ENCODE measurements at places on chromosomes 2 and 18. TPM values are rescaled to one million over a fixed set of nuclear protein-coding genes. Genes with fewer than 3 reads are reported as not detected.

DNA sequence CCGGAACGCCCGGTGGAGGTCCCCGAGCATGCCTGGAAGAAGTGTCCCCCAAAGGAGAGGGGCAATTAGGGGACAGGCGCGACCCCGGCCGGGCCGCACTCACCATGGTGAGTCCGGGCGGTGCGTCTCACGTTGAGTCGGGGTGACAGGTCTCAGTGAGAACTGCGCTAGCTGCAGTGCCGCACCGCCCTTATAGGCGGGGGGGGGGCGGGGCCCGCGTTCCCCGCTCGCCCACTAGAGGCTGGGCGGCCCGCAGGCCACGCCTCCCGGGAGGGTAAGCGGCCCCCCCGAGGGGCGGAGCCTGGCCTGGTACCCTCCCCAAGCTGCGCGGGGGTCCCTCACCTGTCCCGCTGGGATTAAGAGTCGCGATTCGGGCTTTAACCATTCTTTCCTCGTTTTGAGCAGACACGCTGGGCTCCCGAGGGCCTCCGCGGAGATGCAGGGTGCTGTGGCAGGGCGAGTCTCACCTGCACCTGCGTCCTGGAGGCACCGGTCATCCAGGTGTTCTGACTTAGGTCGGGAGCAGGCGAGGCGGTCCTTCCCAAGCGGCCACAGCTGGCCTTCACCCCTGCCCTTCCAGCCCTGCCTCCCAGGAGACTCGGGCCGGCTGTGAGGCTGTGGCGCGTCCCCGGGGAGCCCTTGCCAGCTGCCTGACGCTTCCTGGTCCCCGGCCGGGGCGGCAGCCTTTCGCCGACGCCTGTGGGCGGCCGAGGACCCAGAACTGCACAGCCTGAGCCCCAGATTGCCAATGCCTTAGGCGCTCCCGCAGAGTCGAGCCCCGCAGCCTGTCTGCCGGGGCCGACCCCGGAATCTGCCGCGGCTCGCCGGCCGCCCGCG is at the start of gene TUBA4A:
Gene TUBA4A, minus strand, starts transcription at position 166 of the 837 bp plus-strand sequence. Its CDS starts 60 bp downstream, at position 106.
- peak; percentile 92 for DNase-seq

- no peak for DNase-seq
These were observed 120.6 kb upstream of the CTDP1 start for GRCh38 chr18:79558933-79559416.

The HAAO gene
- total RNA-seq: 0.18 TPM

GRCh38 chr18:79944746-79945117 is 6.7 kb downstream of the SLC66A2 start:
- DNase-seq: no peak

The ACMSD gene
- not detected for total RNA-seq
